ENCODE measurements at places on chromosomes 6 and 20.

DNA sequence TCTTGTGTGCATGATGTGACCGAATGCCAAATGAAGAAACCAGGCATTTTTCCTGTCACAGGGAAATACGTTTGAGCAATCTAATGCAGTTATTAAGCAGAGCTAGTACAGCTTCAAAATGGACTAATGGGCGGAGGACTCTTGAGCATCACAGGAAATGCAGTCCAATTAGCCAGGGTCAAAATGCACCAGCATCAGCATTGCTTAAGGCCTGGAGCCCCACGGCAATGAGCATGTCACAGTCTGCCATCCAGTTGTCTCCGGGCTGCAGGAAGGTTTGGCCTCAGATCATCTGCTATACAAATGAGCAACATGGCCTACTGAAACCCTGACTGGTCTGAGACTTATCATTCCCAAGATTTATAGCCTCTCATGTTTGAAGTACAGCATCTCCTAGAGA, 652.1 kb upstream of the SLC35B3 start:
- no peak for DNase-seq

- DNase-seq: no peak
These were observed 33.1 kb upstream of the CNKSR3 start for GRCh38 chr6:154543628-154544027.

- DNase-seq: no peak
These were observed 224.9 kb upstream of the DTNBP1 start for GRCh38 chr6:15887491-15888461.

DNA sequence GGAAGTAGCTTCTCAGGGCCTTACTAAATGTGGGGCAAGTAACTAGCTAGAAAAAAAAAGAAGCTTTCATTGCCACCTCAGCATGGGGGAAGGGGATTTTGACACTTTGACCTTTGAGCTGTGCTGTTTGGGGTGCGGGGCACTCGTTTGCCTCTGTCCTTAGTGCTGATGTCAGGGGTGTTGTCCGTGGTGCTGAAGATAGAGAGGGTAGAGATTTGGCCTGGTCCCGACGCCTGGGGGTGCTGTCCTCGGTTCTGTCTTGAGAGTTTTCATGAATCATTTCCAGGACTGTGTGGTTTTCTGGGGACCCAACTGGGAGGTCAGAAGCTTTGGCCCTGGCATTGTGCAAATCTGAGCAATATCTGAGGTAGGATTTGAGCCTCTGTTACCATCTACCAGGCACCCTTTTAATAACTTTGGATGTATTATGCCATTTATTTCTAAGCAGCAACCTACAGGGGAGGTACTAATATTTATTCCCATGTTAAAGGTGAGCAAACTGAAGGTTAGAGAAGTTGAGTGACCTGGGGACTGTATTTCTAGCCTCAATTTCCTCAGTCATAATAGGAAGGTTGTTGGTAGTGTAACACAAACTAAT, 78.0 kb downstream of the DLGAP4 start:
- DNase-seq: peak; percentile 60
